Neural progenitor cell (in vitro differentiated cells): ENCODE measurements at places on chromosomes 6 and 20.

DNA sequence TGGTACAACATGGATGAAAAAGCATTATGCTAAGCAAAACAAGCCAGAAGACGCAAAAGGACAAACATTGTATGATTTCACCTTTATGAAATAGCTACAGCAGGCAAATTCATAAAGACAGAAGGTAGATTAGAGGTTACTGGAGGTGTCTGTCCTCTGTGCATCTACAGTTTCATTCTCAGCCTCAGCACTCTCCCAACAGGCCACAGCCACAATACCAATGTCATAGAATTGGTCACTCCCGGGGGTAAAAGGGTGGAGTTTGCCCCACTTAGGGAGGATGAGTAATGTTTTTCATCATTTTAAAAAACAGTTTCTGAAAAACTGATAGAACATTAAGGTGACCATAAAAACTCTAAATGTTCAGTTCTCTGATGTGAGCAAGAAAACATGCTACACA, 17.2 kb upstream of the TMX4 start:
- DNase-seq: no peak

DNA sequence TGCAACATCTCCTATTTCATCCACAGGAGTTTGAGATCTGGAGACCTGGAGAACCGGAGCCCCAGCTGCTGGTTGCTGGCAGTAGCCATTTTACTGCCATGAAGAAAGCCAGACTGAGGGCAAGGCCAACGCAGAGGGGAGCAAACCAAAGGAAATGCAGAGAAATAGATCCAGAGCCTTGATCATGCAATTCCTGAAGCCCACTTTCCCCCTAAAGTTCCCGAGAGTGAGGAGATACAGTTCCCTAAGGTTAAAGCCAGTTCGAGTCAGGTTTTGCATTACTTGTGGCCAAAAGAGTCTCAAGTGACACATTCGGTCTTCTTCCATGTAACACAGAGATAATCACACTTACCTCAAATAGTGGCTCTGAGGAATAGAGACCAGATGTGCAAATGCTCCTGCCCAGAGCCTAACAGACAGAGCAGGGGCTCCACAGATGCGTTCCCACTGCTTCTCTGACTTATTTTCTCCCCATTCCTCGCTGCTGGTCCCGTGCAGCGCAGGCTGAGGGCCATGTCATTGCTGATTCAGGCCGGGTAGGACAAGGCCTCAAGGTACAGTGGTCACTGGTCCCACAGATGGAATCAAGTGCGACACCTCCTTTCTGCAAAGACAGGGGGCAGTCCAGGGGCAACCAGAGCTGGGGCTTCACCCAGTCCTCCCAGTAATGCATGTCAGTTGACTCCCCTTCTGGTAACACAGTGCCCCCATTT, 35.1 kb upstream of the NFATC2 start:
- no peak for DNase-seq

DNA sequence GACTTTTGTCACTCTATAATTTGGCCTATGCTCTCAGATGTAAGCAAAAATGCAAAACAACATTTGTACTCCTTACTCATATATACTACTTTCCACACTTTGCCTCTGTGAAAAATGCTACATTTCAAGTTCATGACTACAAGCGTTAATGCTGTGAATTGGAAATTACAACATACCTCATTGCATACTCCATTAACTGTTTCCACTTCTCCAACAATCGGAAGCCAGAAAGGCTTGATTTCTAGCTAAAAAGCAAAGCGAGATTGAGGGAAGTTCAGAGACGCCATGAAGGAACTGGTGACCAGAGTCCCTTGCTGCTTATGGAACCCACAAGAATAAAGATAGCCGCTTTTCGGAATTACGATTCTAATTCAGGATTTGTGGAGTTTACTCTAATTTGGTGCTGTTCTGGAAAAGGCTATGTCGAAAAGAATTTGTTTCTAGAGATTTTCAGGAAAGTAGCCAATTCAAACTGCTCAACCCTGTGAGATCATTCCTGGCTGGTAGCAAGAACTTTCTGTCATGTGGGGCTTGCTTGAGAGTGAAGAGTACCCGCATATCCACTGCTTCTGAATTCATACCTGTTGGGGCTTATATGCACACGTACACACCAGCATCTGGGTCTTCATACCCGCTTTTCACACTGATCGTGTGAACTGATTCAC, 98.0 kb upstream of the CITED2 start:
- no peak for DNase-seq

DNA sequence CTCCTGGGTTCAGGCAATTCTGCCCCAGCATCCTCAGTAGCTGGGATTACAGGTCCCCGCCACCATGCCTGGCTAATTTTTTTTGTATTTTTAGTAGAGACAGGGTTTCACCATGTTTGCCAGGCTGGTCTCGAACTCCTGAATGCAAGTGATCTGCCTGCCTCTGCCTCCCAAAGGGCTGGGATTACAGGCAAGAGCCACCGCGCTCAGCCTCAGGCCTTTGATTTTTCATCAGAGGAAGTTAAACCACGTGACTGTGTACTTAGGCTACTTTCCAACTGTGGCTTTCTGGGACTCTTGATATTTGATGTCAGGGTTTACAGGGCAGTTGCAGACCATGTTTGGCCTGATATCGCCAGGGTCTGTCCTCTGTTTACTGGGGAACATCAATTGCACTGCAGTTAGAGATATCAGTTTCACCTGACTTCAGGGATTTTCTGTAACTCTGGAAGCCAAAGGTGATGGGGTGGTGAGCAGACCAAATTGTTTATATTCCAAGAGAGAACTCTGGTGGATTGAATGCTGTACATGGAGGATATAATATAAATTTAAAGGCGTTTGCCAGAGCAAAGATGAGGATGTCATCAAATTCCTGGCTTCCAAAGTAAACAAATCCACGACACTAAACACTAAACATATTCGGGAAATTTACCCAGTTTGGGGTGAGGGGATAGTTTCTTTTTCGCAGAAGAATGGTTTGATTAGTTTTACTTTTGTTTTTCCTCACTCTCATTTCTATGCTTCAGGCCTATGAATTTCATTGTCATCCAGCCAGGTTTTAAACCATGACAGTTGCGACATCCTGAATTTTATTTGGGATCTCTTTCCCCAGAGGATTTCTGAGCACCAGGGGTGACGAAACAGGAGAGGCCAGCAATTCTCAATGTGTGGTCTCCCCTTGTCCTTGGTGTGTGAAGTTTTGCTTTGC, 4.2 kb downstream of the PSMF1 start:
- DNase-seq: no peak

DNA sequence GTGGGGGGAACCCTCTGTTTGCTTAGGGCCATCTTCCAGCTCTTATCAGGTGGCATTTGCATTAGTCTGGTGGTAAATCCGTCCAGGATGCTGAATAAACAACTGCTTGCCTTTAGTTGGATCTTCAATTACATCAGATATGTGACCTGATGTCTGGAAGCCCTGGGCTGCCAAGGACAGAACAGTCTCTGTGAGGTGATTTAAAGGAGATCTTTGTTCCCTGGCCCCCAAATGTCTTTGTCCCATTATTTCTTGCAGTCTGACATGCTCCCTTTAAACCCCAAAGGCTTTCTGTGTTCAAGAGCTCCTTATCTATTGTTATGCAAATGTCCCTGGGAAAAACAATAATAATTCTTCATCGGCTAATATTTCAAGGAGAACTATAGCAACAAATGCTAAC, 84.6 kb upstream of the SPTLC3 start:
- peak; percentile 53 for DNase-seq

- no peak for DNase-seq
These were observed 93.8 kb upstream of the RPS6KA2 start for GRCh38 chr6:166720856-166721255.

DNA sequence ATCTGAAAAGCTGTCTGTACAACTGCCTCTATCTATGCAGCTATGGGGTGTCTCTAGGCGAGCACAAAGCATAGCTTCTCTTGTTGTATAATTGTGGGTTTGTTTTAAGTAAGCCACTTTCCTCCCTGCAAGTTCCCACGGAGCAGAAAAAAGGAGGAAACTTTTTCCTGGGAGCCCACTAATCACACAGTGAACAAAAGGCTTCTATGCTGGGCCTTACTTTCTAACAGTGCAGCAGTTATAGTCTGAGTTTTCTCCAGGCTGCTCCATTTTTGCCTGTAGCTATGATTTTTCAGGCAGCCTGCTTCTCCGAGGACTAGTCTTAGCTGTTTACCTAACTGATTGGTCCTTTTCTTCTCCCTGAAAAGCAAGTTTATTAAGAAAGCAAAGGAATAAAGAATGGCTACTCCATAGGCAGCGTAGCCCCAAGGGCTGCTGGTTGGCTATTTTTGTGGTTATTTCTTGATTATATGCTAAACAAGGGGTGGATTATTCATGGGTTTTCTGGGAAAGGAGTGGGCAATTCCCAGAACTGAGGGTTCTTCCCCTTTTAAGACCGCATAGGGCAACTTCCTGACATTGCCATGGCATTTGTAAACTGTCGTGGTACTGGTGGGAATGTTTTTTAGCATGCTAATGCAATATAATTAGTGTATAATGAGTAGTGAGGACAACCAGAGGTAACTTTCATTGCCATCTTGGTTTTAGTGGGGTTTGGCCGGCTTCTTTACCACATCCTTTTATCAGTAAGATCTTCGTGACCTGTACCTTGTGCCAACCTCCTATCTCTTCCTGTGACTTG, 84.3 kb downstream of the OPRM1 start:
- peak; percentile 18 for DNase-seq

DNA sequence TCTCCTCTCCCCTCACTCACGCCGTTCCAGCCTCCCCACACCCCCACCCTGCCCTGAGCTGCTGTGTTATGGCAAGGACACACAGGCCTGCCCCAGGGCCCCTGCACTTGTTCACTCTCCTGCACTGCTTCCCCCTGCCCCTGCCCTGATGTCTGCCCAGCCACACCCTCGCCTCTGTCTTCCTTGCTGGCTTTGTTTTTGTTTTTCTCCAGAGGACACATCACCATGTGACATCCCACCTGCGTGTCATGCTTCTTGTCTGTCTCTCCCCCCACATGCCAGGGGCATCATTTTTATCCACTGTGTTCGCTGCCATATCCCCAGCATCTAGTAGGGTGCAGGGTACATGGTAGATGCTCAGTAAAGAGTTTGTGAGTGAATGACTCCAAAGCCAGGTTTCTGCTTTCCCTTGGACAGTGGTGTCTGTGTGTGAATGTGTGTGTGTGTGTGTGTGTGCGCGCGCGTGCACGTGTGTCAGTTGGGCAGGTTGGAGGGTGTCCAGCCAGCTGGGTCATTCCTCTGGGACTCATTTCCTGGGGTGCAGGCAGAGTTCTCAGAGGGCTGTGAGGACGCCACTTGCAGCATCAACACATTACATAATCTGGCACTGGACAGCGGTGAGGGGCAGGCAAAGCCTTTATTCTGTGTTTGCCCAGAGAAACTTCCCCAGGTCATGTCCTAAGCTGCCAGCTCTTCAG, 60.6 kb downstream of the STK35 start:
- no peak for DNase-seq

- no peak for DNase-seq
These were observed 74.9 kb upstream of the TOX2 start for GRCh38 chr20:43839793-43840199.

GRCh38 chr6:52180787-52181558, 5.2 kb upstream of the IL17A start:
- no peak for DNase-seq

DNA sequence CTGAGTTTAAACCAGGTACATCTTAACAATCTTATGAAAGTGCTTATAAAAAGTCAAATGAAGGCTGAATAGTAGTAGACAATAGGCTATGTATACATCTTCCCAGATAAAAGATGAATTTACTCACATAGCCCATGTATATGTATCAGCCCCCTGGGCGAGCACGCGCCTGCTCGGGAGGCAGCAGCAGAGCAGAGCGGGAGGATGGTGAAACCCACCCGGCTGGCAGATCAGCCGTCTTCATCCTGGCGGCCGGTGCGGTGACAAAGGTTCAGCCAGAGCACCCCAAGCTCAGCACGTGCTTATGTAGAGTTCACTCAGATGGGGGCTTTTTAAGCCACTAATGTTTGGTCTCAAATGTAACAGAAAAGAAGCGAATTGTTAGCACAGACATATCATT, 184.8 kb downstream of the KIF6 start:
- DNase-seq: no peak

- no peak for DNase-seq
These were observed 24.6 kb downstream of the PDE7B start for GRCh38 chr6:135876058-135876457.

- no peak for DNase-seq
These were observed 72.5 kb upstream of the SULF2 start for GRCh38 chr20:47857569-47858464.

GRCh38 chr20:9163251-9163650, 94.4 kb downstream of the PLCB4 start:
- no peak for DNase-seq

- no peak for DNase-seq
These were observed 49.3 kb downstream of the RIN2 start for GRCh38 chr20:19807191-19807945.

DNA sequence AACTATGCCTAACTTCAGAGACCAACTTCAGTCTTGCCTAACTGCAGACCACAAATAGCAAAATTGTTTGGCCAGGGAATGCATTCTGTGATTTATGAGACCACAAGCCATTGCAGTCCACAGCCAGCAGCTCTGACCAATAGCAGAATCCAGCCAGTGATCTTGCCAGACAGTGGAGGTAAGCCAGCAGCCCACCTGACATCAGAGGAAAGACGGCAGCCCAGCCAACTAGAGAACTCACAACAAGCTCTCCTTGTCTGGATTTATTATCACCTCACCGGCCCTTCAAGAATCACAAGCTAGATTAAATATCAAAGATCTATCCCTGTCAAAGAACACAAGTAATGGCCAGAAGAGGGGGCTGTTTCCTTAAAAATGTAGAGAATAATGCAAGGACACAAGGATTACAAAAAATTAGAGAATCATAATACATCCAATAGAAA, 66.5 kb upstream of the SLC35F1 start:
- peak; percentile 70 for DNase-seq

DNA sequence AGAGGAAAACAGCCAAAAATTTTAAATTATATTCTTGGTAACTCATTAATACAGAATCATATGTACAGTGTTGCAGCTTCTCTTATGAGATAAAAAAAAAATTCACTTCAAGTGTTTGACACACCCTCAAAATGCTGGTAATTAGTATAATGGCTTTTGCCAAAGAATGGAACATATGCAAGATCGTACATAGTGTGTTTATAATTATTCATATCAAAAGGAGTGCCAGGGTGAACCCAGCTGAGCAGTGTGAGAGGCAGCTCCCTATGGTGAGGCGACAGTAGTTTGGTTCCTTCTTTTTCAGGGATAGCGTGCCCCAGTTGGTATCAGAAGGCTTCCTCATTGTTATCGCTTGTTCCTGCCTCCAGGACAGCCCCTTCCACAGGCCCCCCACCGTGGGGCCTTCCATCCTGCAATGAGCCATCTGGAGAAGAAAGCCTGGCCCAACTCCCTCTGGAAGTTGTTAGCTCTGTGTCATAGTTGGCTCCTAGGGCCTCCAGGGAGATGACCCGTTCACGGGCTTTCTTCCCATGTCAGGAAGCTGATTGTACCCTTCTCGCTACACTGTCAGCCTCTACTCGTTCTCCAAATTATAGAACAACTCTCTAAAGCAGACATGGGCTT, 150.7 kb downstream of the FRK start:
- DNase-seq: no peak

GRCh38 chr20:23257848-23258746, 92.5 kb upstream of the NXT1 start:
- DNase-seq: no peak

GRCh38 chr6:15926256-15926655, 202.6 kb upstream of the MYLIP start:
- DNase-seq: no peak
